ENCODE measurements at places on chromosomes 2 and 18.

GRCh38 chr2:694174-694573 lies 17.0 kb upstream of the TMEM18 start:
- DNase-seq, result no peak

DNA sequence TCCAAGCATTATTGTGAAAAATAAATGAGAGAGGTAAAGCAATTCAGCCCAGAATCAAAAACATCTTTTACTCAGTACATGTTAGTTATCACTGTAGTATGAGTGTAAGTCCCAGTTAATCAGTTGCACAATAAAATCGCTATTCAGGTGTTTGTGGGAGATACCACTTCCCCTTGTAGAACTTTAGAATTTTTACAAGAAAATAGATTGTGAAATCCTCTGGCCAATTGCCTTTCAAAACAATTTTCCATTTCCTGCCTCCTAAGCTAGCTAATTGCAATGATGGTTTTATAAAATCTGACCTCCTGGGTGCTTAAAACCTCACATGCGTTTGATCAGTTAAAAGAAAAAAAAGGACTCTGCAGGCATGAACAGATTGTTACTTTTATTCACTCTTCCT lies 332.5 kb downstream of the PID1 start:
- no peak for DNase-seq

DNA sequence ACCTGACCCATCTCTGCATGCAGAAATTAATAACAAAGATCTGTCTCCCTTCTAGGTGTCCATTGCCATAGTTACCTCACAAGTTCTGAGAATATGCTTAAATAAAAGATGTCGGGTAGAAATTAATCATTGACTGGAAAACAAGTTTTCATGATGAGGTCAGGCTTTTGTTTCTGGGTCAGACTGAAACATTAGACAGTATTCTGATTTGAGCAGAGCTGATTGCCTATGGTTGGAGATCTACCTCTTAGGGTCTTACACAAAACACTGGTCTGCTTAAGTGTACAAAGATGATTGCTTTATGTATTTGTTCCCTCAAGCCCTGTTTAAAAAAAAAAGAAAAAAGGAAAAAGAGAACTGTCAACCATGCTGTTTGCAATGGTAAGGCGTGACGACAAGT lies 956.4 kb downstream of the CPS1 start:
- DNase-seq, result no peak

- DNase-seq, result no peak
These were observed 100.7 kb upstream of the CYP1B1 start for GRCh38 chr2:38176619-38177021.

- no peak for DNase-seq
These were observed 43.0 kb downstream of the BIN1 start for GRCh38 chr2:127063701-127064590.

GRCh38 chr18:67266246-67267237 lies 250.0 kb downstream of the DSEL start:
- no peak for DNase-seq

DNA sequence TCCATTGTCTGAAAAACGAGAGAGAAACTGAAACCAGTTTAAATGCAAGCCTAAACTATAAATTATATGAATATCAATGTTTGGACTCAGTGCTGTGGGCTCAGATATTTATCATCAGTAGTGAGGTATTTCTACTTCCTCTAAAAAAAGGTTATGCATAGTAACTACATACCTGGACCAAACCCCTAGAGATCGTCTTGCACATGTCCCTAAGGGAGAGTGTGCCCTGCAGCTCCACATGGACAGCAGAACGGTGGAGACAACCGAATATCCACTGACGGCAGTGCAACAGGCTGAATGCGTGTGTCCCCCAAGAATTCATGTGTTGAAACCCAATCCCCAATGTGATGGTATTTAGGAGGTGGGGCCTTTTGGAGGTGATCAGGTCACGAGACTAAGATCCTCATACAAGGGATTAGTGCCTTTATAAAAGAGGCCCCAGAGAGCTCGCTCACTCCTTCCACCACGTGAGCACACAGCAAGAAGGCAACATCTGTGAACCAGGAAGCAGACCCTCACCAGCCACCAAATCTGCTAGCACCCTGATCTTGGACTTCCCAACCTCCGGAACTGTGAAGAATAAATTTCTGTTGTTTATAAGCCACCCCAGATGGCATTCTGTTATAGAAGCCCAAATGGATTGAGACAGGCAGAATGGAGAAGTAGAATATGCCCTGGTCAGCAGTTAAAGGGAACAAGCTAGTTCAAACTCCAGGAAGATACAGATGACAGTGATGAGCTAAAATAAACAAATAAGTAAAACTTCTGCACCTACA lies 208.4 kb downstream of the ANAPC1 start:
- DNase-seq, result no peak
